ENCODE measurements at places on chromosomes 7 and 10.

DNA sequence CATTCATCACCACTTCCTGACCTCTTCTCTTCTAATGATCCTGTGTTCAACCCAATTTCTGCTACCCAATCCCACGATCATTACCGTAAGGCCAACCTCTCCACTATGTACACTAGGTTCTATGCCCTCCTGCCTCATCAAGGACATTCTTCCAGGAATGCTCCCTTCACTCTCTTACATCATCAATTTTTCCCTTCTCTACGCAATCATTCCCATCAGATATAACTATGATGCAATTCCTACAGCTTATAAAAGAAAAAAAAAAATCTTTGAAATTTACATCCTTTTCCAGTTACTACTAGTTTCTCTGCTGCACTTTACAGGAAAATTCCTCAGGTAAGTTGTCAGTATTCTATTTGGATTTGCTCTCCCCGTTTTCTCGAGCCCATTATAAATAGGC, 30.8 kb upstream of the GPR22 start:
- DNase-seq, result no peak

GRCh38 chr7:27083646-27084045, 12.2 kb downstream of the HOXA1 start:
- no peak for DNase-seq

GRCh38 chr7:93036149-93036640, 81.6 kb downstream of the SAMD9 start:
- no peak for DNase-seq

- no peak for DNase-seq
Measured at GRCh38 chr7:108860615-108861014, 290.9 kb downstream of the DNAJB9 start.

DNA sequence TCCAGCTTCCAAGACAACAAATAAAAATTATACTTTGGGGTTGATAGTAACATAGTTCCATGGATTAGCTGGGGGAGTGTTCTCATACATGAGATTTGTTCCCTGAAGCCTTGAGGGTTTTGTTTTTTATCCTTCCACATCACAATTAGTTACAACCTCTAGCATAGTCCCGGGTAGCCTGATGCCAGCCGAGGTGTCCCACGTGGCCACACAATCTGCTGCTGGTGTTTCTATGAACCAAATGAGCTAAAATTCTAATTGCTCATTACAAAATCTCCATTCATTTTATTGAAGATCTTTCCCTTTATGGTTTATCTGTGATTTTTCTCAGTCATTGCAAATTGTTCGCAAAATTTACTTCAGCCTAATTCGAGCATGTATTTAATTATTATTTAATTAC, 84.7 kb downstream of the CACNA2D1 start:
- no peak for DNase-seq

All from HTR-8/SVneo (cell line).